Activated T-cell treated with anti-CD3 and anti-CD28 coated beads, Interleukin-2, amount 50 U/mL, for 72 hours (primary cell): ENCODE measurements at places on chromosomes 5 and 9. TPM values are rescaled to one million over a fixed set of nuclear protein-coding genes. Genes with fewer than 3 reads are reported as not detected.

PCDHB10 gene
- total RNA-seq: not detected

OTP gene
- not detected for total RNA-seq

PHYHD1 gene
- total RNA-seq: 1.1 TPM

IRF1 gene
- 212 TPM for total RNA-seq

PLCXD3 gene
- not detected for total RNA-seq

PNPLA7 gene
- total RNA-seq: 8.2 TPM

ZSWIM6 gene
- total RNA-seq: 8.6 TPM

ENTPD2 gene
- total RNA-seq: 0.28 TPM

RAB3C gene
- total RNA-seq: not detected

SPINK13 gene
- total RNA-seq: not detected
